Suprapubic skin (tissue), 4 donors: ENCODE measurements at places on chromosomes 13 and 19. TPM values are rescaled to one million over a fixed set of nuclear protein-coding genes. Genes with fewer than 3 reads are reported as not detected.

GRCh38 chr19:48192750-48193149, 22.3 kb downstream of the ZSWIM9 start:
- no peak for DNase-seq

GRCh38 chr19:53977991-53978731, 13.3 kb upstream of the CACNG6 start:
- no peak for DNase-seq

- no peak for DNase-seq
These were observed 36.4 kb downstream of the STK24 start for GRCh38 chr13:98540476-98540875.

- DNase-seq = no peak
These were observed 14.5 kb upstream of the KLK4 start for GRCh38 chr19:50925734-50926133.

DNA sequence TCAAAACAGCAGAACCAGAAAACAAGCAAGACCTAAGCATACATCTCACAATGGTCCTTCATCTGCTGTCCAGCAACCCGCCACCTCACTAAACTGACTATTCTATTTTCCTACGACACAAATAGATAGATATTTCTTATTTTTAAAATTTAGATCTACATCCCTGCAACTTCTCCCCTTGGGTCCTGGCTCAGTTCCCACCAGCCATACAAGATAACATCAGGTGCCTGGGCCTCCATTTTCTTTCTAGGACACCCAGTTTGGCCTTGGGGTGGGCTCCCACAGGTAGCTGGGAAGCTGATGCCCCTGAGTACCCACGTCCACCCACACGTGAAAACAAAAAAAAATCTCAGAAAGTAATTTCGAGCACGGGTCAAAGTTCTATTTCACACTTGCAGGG, 47.6 kb downstream of the TGDS start:
- no peak for DNase-seq

DNA sequence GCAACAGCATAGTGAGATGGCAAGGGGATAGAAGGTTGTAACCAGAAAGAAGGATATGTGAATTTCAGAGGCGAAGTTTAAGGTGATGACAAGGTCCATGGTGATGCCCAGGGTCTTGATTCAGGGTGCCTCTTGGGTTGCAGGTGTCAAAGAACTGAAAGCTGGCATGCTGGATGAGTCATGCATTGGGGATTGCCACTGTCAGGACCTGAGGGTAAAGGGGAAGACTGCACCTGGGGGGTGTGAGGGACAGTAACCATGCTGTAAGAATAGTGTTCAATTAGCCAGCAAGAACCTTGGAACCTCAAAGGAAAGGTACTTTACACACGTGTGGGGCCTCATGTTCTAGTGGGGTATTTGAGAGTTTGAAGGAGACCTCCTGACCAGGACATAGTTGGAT, 279.6 kb downstream of the SLC7A1 start:
- no peak for DNase-seq

DNA sequence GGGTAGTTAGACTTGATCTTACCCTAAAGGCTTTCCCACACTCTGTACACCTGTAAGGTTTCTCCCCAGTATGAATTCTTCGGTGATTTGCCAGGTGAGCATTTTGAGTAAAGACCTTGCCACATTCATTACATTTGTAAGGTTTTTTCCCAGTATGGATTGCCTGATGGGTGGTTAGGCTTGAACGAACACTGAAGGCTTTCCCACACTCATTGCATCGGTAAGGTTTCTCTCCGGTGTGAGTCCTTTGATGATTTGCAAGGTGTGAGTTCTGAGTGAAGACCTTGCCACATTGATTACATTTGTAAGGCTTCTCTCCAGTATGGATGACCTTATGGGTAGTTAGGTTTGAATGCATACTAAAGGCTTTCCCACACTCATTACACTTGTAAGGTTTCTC, 23.7 kb downstream of the ERVV-2 start:
- DNase-seq = no peak

DNA sequence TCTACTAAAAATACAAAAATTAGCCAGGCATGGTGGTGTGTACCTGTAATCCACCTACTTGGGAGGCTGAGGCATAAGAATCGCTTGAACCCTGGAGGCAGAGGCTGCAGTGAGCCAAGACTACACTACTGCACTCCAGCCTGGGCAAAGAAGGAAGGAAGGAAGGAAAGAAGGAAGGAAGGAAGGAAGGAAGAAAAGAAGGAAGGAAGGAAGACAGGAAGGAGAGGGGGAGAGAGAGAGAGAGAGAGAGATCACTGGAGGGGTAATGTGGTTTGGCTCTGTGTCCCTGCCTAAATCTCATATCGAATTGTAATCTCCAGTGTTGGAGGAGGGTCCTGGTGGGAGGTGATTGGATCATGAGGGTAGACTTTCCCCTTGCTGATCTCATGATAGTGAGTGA, 165.5 kb downstream of the KCTD15 start:
- no peak for DNase-seq

- no peak for DNase-seq
These were observed 72.7 kb downstream of the KATNAL1 start for GRCh38 chr13:30234619-30235162.

GRCh38 chr13:105827111-105827809, 708.2 kb downstream of the EFNB2 start:
- DNase-seq = no peak

GRCh38 chr19:7265963-7266362, 28.3 kb downstream of the INSR start:
- no peak for DNase-seq

GRCh38 chr19:56107626-56108351, 13.3 kb downstream of the ZNF787 start:
- peak; percentile 63 for DNase-seq

DNA sequence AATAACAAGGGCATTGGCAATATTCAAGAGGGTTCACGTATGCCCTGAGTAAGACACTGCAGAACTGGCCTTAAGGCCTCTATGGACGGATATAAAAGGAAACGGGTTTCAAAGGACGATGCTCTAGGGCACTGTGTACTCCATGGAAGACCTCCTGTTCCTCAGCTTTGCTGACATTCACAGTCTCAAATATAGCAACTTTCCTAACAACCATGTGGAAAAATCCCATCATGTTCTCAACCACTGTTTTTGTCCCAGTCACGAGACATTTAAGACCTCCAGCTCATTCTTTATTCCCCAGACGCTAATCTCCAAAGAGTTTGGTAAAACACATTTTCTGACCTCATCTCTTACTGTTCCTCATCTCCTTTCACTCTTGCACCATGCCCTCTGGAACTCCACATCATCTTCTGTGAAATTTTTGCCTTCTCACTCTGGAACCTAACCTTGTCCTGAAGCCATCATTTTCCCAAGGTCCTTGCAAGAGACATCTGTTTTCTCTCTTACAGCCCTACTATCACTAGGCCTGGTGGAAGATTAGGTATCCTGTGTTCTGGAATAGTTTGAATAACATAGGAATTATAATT, 37.6 kb downstream of the SPRY2 start:
- DNase-seq = no peak

PDE4C gene
- total RNA-seq = 2.0 TPM

ONECUT3 gene
- not detected for total RNA-seq

KLK3 gene
- 0.24 TPM for total RNA-seq

CCL25 gene
- not detected for total RNA-seq

ZNF44 gene
- 15.8 TPM for total RNA-seq

JSRP1 gene
- total RNA-seq = not detected

ZNF439 gene
- 5.4 TPM for total RNA-seq

CCNA1 gene
- 0.38 TPM for total RNA-seq
